ENCODE measurements at places on chromosomes 13 and 19.
A peak's percentile ranks its signal among the peaks of the same experiment; 100 is the strongest.

DNA sequence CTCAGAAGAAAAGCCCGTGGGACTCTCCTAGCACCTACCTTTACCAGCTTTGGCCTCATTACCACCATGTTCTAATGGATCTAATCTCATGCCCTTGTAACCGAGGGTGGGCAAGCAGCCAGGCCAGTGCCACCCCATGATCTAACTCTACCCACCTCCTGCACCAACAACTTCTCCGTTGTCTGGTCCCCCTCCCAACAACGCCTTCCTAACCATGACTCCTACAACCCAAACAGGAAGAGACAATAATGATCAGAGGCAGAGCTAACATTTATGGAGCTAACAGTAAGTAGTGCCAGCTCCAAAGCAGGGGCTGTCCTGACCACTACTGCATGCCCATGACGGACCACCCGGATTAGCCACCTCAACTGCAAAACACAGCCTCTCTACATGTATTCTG is 3.5 kb downstream of the USP12 start:
- no peak for DNase-seq

GRCh38 chr19:6663236-6664201 is 6.4 kb downstream of the TNFSF14 start:
- DNase-seq: no peak

GRCh38 chr13:87207280-87208003 is 463.7 kb upstream of the SLITRK5 start:
- no peak for DNase-seq

- DNase-seq: peak; percentile 22
These were observed 38.8 kb upstream of the ALOX5AP start for GRCh38 chr13:30696278-30697176.

GRCh38 chr13:59494151-59494550 is 669.6 kb downstream of the DIAPH3 start:
- DNase-seq: no peak

GRCh38 chr13:19959141-19959830 is 759 bp downstream of the ZMYM2 start:
- DNase-seq: peak; percentile 87

DNA sequence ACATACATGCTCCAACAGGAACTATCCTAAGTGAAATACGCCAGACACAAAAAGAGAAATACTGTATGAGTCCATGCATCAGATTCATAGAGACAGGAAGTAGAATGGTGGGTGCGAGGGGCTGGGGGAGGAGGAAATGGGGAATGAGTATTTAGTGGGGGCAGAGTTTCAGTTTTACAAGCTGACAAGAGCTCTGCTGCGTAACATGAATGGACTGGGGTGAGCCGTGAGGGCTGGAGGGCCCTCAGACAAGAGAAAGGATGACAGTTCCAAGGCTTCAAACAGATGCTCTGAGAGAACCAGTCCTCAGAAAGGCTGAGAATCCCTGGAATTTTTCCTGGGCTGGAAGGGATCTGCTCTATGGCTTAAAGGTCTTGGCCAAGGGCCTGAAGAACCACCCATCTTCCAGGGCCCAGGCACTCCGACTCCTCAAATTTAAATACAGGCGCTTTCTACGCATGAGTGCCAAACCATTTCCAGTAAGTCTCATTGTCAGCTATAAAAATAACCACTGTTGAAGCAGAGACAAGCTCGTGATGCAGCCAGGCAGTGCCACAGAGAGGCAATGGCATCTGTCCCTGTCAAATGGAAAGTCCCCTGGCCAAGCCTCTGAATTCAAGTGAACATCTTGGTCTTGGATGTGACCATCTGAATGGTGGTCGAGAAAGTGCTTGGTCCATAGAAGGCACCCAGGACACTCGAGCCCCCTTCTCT is 17.5 kb downstream of the KLF2 start:
- DNase-seq: no peak

GRCh38 chr19:16203256-16204004 is 5.7 kb downstream of the AP1M1 start:
- DNase-seq: no peak

GRCh38 chr19:7912697-7913564 is 1.7 kb upstream of the TGFBR3L start:
- DNase-seq: no peak

GRCh38 chr13:113407103-113407530 is 43.2 kb upstream of the GRTP1 start:
- no peak for DNase-seq

- no peak for DNase-seq
These were observed 8.3 kb downstream of the IRS2 start for GRCh38 chr13:109778102-109778542.

DNA sequence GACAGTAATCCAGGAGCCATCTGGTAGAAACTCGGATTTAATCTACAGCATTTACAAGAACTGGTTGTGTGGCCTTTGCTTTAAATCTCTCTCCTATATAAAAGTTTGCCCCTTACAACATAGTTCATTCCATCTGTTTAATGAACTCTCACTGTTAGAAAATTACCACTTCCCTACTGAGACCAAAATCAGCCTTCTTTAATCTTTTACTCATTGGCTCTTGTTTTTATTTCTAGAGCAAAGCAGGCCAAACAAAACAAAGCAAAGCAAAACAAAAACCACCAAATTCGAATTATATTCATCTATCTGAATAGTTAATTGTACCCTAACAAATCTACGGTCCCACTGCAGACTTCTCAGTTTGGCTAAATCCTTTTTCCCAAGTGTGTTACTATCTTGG is 127.0 kb downstream of the UGGT2 start:
- DNase-seq: peak; percentile 15

GRCh38 chr13:66152596-66152995 is 1077.5 kb downstream of the PCDH9 start:
- DNase-seq: no peak

DNA sequence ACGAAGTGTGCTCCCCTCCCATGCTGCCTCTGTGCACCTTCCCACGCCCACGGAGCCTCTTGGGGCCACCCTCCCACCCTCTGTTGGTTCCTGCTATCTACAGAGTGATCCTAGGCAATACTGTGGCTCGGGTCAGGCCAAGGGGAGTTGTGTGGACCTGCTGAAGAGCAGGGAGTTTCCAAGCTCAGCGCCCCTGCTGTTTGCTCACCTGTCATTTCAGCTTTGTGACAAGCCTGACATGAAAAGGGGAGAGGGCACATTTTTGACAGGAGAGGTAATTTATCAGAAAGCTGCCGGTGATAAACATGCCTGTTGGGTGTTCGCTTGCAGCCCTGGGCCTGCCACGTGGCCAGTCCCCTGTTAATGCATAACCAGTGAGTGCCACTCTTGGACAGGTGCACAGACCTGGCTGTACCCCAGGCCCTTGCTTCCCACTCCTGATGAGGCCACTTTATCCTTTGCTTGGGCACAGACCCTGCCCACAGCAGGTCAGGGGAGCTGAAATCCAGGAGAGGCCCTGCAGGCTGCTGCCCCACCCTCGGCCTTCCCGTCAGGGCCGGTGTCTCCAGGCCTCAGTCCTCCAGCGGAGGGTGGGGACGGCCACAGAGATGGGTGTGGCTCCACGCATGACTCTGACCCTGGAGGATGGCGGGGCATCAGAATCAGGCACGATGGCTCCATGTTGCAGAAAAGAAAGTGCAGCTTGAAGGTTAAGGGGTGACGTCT is 201.5 kb upstream of the GPR12 start:
- no peak for DNase-seq

DNA sequence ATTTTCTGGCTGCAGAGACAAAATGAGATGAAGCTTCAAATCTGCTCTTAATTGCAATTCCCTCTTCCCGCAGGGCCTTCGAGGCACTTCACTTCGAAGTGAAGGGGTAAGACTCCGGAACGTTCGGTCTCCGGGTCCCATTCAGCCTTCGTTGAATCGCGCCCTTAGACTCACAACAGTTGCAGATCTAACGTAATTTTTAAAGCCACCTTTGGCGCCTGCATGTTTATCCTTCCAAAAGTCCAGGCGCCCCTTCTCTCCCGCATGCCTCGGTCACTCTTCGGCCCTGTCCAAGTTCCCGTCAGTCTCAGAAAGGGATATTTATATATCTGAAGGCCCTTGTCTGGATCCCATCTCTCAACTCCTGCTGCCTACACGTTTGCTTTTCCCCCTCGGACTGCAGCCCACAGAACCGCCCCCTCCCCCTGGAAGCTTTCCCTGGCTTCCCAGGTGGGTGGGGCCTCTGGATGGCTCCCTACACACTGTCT is 915 bp upstream of the KCTD12 start:
- DNase-seq: no peak

DNA sequence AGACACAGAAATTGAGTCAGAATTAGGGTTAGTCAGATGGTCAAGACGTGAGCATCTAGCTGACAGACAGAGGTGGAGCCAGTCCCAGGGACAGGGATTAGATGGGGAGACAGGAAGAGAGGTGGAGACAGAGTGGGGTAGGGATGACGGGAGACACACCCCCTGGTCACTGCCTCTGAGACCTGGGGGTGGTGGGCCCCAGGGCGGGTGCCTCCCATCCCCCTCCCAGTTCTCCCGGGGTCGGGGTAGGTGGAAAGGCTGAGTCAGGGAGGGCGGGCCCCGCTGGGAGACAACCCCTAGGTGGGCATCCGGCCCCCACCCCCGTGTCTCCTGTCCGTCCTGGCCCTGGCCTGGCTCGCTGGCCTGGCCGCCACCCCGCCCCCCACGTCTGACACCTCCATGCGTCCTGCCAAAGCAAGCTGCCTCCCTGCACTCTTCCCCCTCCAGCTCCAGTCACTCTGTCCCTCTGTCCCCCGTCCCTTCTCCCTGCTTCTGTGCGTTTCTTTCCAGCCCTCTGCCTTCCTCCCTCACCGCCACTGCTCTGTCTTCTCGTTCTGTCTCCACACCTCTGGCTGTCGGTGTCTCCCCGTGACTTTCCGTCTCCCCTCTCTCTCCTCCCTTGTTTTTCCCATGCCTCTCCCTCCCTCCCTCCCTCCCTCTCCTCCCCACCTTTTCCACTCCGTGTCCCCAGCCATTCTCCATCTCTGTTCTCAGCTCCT is 15.1 kb downstream of the CCDC97 start:
- DNase-seq: no peak

DNA sequence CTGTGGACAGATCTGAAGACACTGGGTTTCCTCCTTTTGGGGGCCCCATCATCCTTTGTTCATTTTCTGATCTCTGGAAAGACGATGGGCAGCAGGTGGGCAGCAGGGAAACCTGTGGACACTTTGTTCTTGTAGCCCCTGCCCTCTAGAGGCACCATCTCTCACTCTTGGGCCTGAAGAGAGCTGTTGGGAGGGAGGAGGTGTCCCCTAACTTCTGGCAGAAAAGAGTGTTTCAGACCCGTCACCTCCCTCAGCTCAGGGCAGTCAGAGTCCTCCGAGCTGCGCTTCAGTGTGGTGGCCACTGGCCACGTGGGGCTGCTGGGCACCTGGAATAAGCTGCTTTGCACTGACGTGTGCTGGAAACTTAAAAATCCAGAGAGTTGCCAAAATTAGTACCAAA is 26.9 kb upstream of the RNF17 start:
- DNase-seq: no peak

GRCh38 chr13:24661713-24662112 is 18.5 kb upstream of the ATP12A start:
- DNase-seq: no peak

DNA sequence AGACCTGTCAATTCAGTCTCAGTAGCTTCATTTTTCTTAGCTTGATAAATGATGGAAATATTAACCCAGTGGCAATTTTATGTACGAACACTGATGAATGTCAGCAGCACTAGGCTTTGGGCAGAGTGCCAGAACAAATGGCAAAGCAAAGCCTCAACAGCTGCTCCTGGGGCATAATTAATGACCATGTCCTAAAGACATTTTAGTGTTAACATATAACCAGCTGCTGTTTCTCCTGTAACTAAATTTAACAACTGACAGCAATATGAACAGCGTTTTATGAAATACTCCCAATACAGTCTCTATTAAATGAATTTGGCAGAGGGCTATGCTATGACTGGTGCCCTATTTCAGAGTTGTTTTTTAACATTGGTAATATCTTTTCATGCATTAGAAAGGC is 47.1 kb downstream of the ZNF568 start:
- peak; percentile 4 for DNase-seq

DNA sequence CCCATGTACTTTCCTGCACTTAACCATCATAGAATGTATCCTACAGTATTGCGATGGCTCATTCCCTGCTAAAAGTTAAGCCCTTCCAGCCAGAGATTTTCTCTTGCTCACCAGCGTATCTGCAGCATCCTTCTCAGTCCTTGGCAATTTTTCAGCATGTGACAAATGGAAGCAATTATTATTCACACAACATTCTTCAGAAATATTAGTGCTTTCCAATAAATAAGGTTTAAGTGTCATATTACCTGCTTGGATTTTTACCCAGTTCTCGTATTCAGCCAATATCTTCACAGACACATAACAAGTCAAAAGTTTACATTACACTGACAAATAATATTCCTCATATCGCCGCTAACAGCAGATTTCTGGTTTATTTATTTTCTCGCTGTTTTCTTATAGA is 82.3 kb downstream of the POU4F1 start:
- no peak for DNase-seq

DNA sequence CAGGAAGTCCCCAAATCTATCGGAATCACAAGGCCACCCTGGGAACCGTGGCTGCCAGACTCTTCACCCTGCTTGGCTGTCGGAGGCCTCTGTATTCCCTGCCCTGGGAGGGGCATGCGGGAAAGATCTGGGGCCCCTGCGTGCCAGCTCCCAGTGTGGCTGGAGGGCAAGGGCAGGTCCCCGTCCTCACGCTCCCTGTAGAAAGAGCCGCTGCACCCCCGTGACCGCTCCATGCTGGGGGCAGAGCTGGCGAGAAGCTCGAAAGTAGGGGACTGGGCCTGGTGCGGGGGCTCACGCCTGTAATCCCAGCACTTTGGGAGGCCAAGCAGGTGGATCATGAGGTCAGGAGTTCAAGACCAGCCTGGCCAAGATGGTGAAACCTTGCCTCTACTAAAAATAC is 208.4 kb upstream of the SOX1 start:
- no peak for DNase-seq

DNA sequence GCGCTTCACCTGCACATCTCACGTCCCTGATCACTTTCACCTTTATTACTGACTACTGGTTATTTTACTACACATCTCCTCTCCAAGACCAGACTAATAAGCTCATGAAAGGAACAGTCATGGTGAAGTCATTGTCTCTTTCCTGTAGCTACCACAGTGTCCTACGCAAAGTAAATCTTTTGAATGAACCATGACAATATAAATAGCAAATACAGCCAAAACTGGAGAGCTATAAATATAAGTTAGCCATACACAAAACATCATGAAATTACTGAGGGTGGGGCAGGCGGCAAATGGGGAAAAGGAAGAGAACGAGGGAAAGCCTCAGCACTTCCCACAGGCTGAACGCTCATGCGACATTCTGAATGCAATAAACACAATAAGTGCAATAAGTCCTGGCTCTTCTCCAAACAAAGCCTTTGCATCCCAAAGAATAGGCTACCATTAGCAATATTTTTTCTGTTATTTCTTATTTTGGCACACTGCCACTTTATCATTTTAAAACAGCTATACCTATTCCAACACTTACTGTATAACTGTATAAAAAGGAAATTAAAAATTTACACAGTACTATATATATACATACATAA is 62.5 kb downstream of the TUBGCP3 start:
- DNase-seq: no peak

- DNase-seq: no peak
These were observed 419.3 kb upstream of the GPC6 start for GRCh38 chr13:92807353-92807752.

- DNase-seq: no peak
These were observed 3.1 kb upstream of the GRK1 start for GRCh38 chr13:113663934-113664333.

- DNase-seq: peak; percentile 88
These were observed at the start of gene POU4F1 for GRCh38 chr13:78603240-78603957. Gene POU4F1 (minus strand): TSS chr13:78603552. CDS start chr13:78603326, 226 bp downstream.
